Thymus (tissue), 14 donors: ENCODE measurements at places on chromosomes 12 and 14. TPM values are rescaled to one million over a fixed set of nuclear protein-coding genes. Genes with fewer than 3 reads are reported as not detected.

NTF3 gene
- 0.61 TPM for total RNA-seq

POTEM gene
- total RNA-seq: not detected

DBX2 gene
- under 0.01 TPM for total RNA-seq

TEAD4 gene
- 1.6 TPM for total RNA-seq

TAS2R31 gene
- 2.0 TPM for total RNA-seq

BMP4 gene
- total RNA-seq: 0.99 TPM

SENP1 gene
- total RNA-seq: 25.0 TPM

COPS7A gene
- total RNA-seq: 28.0 TPM

PROX2 gene
- 0.14 TPM for total RNA-seq

OTUB2 gene
- total RNA-seq: 0.52 TPM

ITPK1 gene
- 9.5 TPM for total RNA-seq
